Stimulated activated CD8-positive, alpha-beta memory T cell treated with anti-CD3 and anti-CD28 coated beads, Interleukin-15, amount 100 ng/mL, for 4 hours (primary cell): ENCODE measurements at places on chromosomes 4 and X.

- no peak for DNase-seq
Measured at GRCh38 chr4:79225360-79225759, 100.5 kb downstream of the NAA11 start.

DNA sequence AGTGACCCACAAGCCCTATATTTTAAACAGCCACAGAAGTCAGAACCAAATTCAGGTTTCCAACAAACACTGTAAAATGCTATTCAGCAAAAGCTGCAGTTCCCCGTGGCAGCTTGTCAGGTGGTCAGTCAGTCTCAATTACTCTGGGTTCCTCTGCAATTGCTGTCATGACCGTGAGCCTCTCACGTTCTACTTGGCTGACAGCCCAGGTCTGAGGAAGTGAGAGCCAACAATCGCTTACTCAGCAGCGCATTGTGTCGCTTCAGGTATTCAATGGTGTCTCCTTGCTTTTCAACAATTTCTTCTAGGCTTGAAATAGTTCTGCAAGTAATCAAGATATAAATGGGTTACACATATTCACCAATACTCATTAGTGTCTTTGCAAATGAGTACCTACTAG is 25.8 kb downstream of the TRIM75 start:
- no peak for DNase-seq

- no peak for DNase-seq
Measured at GRCh38 chr4:82704156-82704555, 94.4 kb downstream of the SCD5 start.

GRCh38 chrX:111265486-111265885 is 4.8 kb downstream of the CAPN6 start:
- no peak for DNase-seq

DNA sequence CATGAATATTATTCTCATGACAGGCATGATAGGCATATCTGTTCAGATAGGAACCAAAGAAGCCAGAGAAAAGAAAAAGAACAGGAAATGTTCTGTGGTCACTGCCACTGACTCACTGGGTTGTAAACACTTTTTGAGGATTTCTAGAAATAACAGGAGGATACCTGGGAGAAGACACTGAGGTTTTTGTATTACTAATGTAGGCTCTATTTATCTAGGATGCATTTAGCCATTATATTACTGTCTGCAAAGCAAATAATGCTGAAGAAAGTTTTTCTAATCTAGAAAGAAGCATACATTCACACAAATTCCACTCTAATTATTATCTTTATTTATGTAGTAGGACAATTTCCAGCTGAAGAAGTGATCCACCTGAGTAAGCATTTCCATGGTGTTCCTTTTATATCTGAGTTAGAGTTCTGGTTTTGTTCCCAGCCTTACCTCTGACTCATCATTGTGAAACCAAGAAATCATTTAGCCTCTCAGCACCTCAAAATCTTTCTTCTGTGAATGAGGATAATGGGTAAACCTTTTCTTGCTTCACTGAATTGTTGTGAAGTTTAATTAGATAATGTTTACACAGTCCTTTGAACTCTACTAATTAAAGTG is 40.2 kb upstream of the EPGN start:
- DNase-seq, result no peak

GRCh38 chr4:21380861-21381260 is 567.7 kb downstream of the KCNIP4 start:
- no peak for DNase-seq

DNA sequence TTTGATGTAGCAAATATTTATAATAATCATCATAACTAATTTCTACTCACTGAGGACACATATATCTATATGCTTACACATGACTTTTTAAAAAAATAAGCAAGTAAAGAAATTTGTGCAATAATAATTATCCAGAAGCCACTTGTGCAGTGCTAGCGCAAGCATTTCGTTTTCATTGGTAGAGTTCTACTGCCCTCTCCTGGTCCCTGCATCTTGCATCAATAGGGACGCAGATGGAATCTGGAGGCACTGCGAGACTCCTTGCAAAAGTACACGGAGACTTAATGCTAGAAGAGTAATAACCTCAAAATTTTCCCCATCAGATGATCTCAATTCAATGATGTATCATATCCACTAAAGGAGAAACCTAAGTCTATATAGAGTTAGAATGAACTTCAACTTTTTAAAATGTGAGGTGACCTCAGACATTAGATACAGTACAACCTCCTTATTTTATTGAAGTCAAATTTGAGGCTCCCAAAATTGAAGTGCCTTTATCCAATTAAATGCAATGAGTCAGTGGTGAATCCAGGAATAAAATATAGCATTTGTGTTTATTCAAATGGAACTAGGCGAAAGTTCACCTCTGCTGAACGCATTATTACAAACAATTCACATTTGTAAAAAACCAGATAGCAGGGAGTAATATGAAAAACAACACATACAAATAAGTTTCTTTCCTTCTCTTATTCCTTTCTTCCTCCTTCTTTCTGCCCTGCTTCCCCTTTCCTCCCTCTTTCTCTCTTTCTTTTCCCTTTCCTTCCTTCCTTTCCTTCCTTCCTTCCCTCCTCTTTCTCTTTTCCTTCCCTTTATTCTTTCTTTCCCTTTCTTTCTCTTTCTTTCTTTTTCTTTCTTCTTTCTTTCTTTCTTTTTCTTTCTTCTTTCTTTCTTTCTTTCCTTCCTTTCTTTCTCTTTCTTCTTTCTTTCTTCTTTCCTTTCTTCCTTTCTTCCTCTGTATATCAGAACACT is 450.0 kb downstream of the ANKRD50 start:
- DNase-seq, result no peak

DNA sequence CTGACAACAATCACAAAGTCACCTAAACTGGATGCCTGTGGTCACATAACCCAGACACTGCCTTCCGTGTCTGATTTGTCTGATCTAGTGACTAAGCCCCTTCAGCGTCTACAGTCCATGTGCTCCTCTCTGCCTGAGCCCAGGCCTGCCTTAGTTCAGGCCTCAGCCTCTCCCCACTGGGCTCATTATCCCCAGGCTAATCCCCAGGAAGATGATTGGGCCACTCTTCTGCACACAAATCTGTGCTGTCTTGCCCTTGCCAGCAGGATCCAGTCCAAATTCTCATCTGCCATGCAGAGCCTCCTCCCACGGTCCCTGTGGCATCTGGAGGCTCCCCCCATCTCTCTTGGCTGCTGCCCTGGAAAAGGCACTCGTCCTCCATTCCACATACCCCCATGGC is 96.5 kb downstream of the SLC2A9 start:
- DNase-seq, result no peak

DNA sequence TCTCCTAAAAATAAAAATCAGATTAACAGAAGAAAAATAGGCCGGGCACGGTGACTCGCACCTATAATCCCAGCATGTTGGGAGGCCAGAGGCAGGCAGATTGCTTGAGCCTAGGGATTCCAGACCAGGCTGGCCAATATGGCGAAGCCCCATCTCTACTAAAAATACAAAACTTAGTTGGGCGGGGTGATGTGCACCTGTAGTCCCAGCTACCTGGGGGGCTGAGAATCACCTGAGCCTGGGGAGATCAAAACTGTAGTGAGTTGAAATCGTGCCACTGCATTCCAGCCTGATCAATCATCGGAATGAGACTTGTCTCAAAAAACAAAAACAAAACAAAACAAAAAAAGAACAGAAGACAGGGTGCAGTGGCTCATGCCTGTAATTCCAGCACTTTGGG is 32.8 kb upstream of the NOCT start:
- no peak for DNase-seq

DNA sequence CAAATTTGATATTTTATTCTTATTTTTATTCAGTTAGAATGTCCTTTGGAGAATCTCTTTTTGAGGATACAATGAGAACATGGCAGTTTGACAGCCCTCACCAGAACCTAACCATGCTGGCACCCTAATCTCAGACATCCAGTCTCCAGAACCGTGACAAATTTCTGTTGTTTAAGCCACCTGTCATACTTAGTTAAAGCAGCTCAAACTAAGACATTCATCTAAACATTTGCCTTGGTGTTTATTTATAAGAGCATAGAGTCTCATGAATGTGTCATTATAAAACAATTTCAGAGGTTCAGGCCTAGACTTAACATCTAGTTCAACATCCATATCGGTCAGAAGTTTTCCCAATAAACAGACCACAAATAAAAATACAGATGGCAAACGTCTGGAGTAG is 125.1 kb upstream of the FUNDC1 start:
- DNase-seq, result no peak

DNA sequence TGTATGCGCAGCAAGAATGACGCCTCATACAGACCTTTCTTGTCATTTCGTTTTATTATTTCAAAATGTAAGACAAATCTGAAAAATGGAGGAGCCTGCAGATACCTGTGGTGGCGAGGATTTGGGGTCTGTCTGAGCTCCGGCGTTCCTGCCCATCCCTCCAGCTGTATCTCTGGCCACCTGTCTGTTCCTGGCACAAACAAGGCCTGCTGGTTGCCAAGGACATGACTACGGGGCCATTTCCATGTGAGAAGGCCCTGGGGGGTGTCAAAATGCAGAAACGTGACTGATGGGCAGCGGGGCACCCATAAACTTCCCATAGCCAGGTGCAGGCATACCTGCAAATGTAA is 591 bp upstream of the TSPAN7 start:
- DNase-seq, result no peak

GRCh38 chr4:124055896-124056295 is 656.6 kb downstream of the ANKRD50 start:
- DNase-seq, result no peak

DNA sequence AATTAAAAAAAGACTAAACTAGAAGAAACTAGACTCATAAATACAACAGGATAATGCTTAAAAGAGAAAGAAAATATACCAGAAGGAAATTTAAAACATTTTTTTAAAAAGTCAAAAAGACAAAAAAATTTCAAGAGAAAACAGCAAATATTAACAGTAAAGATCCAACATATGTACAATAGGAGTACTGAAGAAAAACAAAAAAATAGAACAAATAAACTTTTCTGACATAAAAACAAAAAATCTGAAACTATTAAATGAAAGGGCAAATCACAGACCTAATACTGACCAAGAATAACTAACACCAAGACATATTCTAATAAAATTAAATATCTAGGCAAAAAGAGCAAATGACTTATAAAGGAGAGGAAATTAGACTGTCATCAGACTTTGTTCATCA is 11.5 kb downstream of the DNAJB14 start:
- no peak for DNase-seq

- DNase-seq, result no peak
Measured at GRCh38 chr4:56803471-56803870, 18.0 kb downstream of the SPINK2 start.

DNA sequence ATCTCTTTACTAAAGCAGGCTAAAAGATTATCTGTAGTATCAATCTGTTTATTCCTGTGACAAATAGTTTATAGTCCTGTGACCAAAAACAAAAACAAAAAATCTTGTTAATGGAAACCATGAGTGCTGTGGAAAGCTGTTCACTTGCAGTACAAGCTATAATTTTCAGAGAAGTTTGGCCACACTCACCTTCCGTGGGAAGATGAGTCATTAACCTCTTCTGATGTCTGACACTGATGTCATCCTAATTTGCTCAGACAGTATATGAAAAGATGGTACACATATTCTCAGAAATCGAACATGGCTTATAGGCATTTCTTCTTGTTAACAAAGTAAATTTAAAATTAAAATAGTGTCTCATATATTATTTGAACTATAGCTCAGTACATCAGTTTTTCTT is 19.9 kb upstream of the ENPP6 start:
- DNase-seq, result peak; percentile 42

DNA sequence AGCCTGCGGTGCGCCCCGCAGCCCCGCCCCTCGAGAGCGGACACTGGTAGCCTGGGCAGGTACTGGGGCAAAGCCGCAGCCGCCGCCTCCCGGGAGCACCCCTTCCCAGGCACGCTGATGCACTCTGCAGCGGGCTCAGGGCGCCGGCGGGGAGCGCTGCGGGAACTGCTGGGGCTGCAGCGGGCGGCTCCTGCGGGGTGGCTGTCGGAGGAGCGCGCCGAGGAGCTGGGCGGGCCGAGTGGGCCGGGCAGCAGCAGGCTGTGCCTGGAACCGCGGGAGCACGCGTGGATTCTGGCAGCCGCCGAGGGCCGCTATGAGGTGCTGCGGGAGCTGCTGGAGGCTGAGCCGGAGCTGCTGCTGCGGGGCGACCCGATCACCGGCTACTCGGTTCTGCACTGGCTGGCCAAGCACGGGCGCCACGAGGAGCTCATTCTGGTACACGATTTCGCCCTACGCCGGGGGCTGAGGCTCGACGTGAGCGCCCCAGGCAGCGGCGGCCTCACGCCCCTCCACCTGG is 401 bp downstream of the SOWAHD start:
- no peak for DNase-seq

DNA sequence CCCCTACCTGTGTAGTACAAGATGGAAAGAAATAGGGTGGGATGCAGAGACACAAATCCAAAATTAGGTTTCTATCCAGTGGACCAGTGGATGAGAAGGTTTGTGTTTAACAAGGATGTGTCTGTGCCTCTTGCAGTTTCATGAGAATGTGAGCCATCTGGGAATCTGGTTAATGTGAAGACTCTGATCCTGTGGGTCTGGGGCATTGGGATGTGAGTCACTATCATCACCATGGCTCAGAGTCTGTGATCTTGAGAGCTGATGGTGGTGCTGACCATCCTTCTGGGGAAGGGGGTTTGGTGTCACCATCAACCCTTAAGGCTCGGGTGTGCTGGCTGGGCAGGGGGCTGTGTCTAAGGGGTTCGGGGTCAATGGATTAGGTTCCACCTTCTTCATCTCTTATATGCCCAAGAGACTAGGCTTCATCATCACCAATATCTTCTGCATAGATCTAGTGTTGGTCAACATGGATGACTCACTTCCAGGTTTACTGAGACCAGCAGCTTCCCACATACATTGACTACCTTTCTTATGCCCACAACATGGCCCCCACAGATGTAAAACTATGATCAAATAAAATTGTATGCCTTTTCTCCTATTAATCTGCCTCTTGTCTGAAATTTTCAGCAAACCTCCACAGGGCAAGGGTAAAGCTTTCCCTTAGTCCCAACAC is 65.7 kb upstream of the MID1 start:
- no peak for DNase-seq
